ENCODE measurements at places on chromosomes 3 and 15.

DNA sequence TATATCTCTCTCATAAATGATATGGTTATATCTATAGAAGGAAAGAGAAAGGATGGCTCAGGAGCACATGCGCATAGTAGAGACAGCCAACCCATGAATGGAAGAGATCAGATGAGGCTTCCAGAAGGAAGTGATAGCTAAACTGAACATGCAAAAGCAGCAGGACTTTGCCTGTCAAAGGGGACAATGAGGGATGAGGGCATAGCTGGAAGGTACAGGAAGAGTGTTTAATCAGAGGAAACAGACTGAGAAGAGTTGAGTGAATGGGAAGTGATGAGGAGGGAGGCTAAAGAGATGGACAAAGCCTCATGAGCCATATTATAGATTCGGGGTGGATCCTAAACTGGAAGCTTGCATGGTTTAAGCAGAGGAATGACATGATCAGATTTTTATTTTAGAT is 26.5 kb upstream of the VEPH1 start:
- DNase-seq = no peak

- no peak for DNase-seq
Observed at GRCh38 chr3:67075295-67075694, 77.2 kb downstream of the KBTBD8 start.

DNA sequence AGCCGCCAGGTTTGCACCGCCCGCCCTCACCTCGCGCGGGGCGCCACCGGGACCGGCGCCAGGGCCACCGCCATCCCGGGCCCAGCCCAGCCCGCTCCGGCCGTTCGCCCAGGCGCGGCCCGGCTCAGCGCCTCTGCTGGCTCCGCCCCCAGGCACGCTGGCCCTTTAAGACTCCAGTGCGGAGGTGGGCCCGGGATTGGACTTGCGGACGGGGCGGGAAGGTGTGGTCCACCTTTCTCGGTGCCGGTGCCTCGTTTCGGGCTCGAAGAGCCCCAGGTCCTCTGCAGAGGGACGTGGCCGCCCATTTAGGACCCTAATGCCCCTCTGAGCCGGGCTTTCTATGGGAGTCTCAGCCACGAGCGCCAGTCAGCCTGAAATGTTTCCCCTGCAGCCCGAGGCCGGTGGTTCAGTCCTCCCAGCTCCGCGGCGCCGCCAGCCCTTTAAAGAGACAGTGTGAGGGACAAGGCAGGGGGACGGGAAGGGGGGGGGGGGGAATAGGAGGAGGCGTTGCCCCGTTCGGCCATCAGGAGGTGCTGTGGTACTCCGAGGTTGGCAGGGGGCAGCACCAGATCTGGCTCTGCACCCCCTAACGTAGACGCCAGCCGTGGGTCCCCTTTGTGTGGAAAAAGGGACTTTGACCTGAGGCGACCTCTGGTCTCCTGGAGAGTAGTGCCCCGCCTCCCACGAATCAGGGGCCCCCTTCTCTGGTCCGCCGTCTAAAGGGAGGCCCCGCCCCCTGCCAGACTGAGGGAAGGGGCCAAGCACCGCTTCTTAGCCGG is 1.0 kb downstream of the HYAL2 start:
- peak; percentile 86 for DNase-seq

GRCh38 chr3:114499976-114500375 is 206.1 kb downstream of the TIGIT start:
- DNase-seq = no peak

DNA sequence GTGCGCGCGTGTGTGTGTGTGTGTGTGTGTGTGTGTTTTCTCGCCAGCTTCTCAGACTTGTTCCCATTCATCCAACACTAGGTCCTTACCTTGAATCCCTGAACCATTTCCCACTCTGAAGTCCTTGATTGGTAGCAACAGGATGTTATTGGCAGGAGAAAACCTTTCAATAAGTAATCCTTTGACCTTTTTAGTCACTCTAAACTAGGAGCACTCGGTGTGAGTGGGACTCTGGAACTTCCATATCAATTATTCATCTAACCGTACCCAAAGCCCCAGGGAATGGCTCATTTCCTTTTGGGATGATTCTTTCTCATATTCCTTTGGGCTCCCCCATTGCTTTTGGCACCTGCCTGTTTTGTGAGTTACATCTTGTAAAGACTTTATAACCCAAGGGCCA is 140.2 kb upstream of the SPRED1 start:
- no peak for DNase-seq

- no peak for DNase-seq
Observed at GRCh38 chr15:90708516-90708915, 8.6 kb upstream of the BLM start.

DNA sequence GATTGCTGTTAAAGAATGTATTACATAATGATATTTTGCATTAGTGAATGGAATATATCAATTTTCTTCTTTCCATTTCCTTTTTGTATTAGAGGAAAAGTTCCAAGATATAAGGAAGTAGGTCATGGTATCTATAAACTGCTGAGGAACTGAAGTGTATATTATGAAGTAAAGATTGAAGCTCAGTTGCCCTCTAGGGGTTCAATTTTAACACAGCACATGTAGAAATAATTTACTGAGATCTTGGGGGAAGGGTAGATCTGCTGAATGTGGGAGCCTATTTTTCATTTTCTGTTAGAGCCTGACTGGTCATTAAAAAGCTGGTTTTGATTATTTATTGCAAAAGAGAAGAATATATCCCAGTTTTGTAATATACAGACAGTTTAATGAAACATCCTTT is 45.2 kb downstream of the CMC1 start:
- no peak for DNase-seq
